ENCODE measurements at places on chromosomes 11 and 22. TPM values are rescaled to one million over a fixed set of nuclear protein-coding genes. Genes with fewer than 3 reads are reported as not detected.

DEFB131B gene
- not detected for total RNA-seq

ADM gene
- total RNA-seq: 40.8 TPM

GRCh38 chr11:110857892-110858546 is 145.8 kb upstream of the ARHGAP20 start:
- no peak for DNase-seq

ABCG4 gene
- total RNA-seq: 4.4 TPM

DNA sequence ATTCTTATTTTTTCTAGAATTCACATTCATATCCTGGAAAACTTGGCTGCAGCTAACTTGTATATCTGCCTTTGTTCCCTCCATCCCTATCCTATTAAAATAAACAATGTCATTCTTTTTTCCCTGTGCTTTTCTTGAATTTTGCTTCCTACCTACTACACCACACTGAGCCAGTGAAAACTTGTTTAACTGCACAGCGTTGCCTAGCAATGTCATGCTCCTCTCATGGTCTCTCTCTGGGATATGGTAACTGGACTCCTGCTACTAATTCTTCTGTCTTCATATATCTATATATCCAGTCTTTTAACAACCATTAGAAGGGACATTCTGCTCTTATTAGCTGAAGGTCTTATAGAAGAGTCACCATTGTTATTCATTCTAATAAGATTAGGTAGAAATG is 434.4 kb downstream of the METTL15 start:
- no peak for DNase-seq

- DNase-seq: no peak
These were observed 61.6 kb downstream of the METTL15 start for GRCh38 chr11:28169816-28170215.

DNA sequence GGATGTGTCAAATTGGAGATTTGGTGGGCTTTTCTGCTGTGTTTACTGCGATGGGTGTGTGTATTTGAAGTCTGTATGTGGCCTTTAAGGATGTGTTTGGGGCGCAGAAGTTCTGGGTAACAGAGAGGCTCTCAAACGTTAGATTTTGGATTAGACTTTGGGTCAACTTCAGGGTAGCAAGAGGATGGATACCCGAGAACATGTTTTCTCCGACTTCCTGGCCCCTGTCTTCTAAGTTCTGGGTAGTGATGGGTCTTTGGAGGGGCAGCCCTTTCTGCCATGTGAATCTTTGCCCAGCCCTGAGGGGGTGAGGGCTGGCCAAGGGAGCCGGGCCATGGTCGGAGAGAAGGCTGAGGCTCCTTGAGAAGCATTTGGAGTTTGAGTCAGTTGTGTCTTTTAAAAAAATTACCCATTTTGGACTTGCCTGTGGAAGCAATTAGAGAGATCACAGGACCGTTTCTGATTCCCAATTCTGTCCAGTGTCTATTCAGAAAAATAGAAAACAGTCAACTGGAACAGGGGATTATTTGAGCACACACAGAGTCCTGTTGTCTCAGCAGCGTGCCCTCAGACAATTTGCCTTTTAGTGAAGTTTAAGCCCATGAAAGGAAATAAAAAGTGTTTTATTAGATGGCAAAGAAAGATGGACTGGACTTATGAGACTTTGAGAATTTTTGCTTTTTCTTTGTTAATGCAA is 114.4 kb downstream of the PTPRJ start:
- no peak for DNase-seq

DNA sequence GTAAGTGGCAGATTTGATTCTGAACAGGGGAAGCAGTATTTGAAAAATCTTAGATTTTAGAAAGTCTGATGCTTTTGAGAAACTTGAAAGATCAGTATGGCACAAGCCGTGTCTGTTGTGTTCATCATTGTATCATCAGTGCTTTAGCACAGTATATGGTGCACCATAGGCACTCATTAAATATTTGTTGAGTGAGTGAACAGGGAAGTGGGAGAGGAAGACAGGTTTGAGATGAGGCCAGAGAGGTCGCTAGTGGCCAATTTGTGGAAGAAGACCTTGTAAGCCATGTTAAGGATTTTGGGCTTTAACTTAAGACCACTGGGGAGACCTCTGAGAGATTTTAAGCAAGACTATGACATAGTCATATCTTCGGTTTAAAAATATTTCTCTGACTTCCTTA is 12.9 kb downstream of the CHEK1 start:
- no peak for DNase-seq

- no peak for DNase-seq
These were observed 192.6 kb downstream of the HIPK3 start for GRCh38 chr11:33449798-33450197.

LIF gene
- total RNA-seq: 7.2 TPM

- DNase-seq: no peak
These were observed 10.9 kb upstream of the AGBL2 start for GRCh38 chr11:47726118-47726442.

GRCh38 chr11:86761978-86762377 is 38.4 kb upstream of the PRSS23 start:
- DNase-seq: no peak

- DNase-seq: no peak
These were observed 18.3 kb downstream of the RNF169 start for GRCh38 chr11:74766905-74767304.

GRCh38 chr11:88146106-88146505 is 29.1 kb downstream of the RAB38 start:
- no peak for DNase-seq

ZNF280B gene
- total RNA-seq: 5.9 TPM

- no peak for DNase-seq
These were observed 36.8 kb downstream of the BRD1 start for GRCh38 chr22:49790912-49791311.

DNA sequence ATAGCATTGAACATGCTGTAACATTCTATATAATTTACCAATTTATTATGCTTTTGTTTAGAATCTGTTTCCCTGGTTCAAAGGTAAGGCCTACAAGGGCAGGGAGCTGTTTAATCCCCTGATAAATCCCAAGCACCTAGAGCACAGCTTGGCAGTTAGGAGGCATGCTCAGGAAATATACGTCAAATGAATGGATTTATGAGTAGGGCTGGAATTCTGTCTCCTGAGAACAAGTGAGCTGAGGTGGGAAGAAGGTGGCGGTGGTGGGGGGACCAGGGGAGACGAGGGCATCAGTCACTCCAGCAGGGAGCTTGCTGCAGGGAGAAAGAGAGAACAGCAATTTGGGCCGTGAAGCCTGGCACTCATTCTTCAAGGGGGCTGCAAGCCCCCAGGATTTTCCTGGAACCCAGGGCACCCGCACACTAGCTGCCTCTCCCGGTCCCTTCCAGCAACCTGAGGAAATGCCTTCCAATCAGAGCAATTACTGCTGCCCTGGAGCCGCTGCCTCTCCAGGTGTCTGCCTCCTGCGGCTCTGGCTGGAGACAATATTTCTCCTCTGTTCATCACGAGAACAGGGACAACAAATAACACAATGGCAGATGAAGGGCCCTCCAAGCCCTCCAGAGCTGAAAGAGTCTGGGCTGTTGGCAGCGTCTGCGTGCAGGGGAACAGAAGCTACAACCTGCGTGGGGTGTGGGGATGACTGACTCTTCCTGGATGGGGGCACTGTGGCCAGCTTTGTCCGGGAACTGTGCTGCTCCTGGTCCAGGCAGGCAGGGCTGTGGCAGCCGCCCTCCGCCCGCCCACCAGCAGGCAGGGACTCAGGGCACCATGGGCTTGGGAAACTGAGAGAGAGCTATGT is 233.4 kb downstream of the ST3GAL4 start:
- DNase-seq: no peak

DNA sequence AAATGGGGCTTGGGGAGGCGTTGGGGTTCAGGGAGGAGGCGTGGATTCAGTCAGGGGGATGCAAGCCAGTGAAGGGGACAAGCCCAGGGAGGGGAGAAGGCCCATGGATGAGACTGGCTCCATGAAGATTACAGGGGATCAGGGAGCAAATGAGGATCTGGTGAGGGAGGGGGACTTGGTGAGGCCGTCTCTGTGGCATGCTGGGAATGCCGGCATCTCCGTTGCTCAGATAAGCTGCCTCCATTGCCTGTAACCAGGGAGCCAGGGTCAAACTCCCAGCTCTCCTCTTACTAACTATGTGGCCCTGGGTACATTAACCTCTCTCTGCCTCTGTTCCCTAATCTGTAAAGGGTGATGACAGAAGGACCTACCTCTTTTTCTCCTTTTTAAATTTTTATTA is 38.7 kb downstream of the TPBGL start:
- DNase-seq: no peak

- DNase-seq: no peak
These were observed 55.1 kb upstream of the RCE1 start for GRCh38 chr11:66787934-66788758.

- no peak for DNase-seq
These were observed 120.9 kb upstream of the MTNR1B start for GRCh38 chr11:92848578-92848977.

- DNase-seq: no peak
These were observed 16.7 kb downstream of the XRRA1 start for GRCh38 chr11:74932169-74932568.

DNA sequence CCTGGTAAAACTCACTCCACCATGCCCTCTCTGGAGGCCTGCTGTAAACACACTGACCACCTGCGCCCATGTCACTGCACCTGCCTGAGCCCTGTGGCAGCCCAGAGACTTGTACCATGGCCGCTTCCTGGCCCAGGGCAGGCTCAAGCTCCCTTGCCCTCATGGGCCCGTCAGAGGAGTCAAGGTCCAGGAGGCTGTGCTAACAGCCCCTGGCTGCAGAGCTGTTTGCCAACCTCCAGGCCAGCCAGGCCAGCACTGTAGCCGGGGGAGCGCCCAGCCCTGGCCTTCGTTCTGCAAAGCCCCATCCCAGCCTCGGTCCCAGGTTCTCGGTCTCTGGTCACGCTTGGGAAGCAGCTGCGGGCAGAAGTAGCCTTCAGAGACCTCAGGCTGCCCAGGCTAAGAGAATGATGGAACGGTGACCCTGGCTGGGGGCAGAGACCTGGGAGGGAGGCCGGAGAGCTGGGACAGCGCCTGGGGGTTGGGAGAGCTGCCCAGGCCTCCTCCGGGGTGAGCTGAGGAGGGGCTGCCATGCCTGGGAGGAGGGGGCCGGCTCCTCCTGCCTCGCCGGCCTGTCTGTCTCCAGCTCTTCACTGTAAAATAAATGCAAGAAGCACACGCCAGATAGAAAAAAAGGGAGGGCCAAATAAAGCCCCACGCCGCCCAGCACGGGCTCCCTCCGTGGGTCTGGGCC is 11.9 kb upstream of the TCF20 start:
- no peak for DNase-seq

- DNase-seq: no peak
These were observed 58.9 kb downstream of the SHANK2 start for GRCh38 chr11:71193431-71193830.

ELFN2 gene
- 1.5 TPM for total RNA-seq

- DNase-seq: no peak
These were observed 74.7 kb upstream of the RRM1 start for GRCh38 chr11:4019891-4020290.

- DNase-seq: peak; percentile 62
These were observed 8.6 kb upstream of the APOBEC3B start for GRCh38 chr22:38973289-38974169.

GRCh38 chr11:3810446-3810845 is 2.1 kb downstream of the PGAP2 start:
- DNase-seq: no peak

- DNase-seq: no peak
These were observed 128.8 kb downstream of the APIP start for GRCh38 chr11:34787348-34787747.

GRCh38 chr11:111698852-111699559 is 67.2 kb downstream of the PPP2R1B start:
- DNase-seq: no peak

- no peak for DNase-seq
These were observed 541.4 kb downstream of the BRD1 start for GRCh38 chr22:49286181-49286760.

DNA sequence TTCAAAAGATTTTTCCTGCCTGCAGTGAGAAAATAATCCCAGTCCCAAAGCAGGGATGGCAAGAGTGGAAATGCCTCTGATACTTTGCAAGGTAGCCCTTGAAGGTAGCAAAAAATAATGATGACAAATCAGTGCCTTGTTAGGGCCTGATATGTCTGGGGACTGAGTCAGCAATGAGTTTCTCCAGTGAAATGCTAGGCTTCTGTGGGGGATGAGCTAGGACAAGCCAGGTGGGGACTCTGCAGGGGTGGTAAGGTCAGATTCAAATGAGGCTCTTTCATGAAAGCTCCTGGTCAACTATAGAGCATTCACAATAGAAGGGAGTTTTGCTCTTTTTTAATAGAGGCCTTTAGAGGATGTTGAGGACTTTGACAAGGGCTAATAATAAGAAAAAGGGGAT is 77.7 kb downstream of the ME3 start:
- no peak for DNase-seq

DNA sequence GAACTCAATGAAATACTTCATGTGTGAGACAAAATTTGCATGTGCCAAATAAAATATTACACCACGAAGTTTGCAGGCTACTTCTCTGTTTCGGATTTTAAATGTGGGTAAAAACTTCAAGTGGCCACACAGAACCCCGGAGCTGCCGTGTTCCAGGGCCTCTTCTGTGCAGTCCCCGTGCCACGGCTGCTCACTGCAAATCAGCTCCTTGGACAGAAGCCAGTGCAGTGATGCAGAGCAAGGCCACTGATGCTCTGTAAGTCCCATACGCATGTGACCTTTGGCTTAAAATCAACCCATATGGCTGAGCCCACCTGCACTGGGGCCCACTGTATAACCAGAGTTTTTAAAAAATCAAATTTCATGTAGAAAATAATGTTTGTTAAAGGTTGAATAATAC is 1309.4 kb downstream of the TBC1D22A start:
- DNase-seq: no peak

- no peak for DNase-seq
These were observed 1.4 kb upstream of the DHCR7 start for GRCh38 chr11:71449596-71449995.

GRCh38 chr11:66619080-66619554 is 2.7 kb downstream of the RBM14 start:
- no peak for DNase-seq

DNA sequence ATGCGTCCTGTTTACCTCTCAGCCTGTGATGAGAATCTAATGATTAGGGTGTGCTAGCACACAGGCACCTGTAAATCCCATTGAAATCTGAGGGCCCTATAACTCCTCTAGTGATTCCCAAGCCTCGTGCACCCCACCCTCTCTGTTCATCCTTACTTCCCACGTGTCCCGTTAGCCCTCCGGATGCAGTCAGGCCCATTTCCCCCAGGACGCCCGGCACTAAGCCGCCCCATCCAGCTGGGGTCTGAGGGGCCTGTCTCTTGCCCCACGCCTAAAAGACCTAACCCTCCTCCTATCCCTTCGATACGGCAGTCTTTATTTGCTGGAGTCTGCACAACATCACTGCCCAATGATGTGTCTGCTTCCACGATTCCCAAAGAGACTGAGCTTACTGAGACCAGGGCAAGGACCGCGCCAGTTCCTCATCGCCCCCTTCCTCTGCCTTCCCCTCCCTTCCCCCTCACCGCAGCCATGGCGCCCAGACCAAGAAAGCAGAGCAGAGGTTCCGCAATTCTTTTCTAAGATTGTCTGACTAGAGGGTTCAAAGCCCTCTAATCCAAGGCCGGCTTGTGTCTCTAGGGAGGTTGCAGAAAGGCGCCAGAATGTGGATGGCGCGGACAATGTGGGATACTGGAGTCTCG is 1.1 kb upstream of the FADS2 start:
- no peak for DNase-seq

All from WTC11 (cell line).